ENCODE measurements at places on chromosomes 1 and 21. TPM values are rescaled to one million over a fixed set of nuclear protein-coding genes. Genes with fewer than 3 reads are reported as not detected.

Gene PLA2G4A
- 8.8 TPM for total RNA-seq

Gene G0S2
- 11.0 TPM for total RNA-seq

Gene PPOX
- total RNA-seq, result 18.2 TPM

Gene LEMD1
- total RNA-seq, result not detected

Gene ISG15
- total RNA-seq, result 31.5 TPM

Gene OR14K1
- not detected for total RNA-seq

DNA sequence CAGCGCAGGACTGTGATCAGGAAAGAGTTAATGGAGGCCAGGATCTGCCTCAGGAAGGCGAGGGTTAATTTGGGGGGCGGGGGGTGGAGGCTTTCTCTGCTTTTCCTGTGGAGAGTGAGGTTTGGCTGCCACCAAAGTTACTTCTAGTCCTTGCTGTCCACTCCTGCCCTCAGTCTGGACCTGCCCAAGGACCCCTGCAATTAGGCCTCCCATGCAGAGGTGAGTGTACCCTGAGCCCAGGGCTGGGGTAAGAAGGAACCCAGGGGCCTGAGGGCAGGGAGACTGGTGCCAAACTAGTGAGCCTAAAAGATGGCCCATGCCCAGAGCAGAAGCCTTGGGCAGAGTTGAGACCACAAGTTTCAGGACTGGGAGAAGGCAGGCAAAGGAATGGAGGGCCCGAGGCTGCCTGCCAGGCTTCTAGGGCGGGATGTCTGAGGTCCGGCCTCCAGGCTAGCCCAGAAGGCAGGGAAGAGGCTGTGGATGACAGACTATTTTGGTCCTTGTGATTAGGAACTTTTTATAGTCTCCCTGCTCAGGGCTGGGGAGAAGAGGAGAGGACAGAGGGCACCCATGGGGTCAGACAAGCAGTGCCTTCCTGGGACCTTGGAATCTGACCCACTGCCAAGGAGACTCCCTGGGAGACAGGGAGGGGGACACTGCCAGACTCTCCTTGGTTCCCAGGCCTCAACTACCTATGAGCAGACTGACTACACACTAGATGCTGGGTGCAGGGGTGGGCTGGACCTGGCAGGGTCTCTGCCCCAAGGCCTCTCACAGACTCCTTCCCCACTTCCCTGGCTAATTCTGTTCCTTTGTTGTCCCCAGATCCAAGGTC, at the start of gene FAM110D:
TSS of gene FAM110D (plus strand) at position 172 of the 835 bp plus-strand sequence. CDS start 2,213 bp downstream, outside the sequence.
- H3K4me1 ChIP-seq, result no peaks in the 10 kb centered on the region
- H3K4me3 ChIP-seq, result peak within 1 kb of the TSS; percentile 22
- no peaks in the 10 kb centered on the region for H3K36me3 ChIP-seq
- no peak for DNase-seq

- H3K4me1 ChIP-seq, result no peaks in the 10 kb centered on the region
- H3K27me3 ChIP-seq, result no peaks in the 10 kb centered on the region
- no peak for DNase-seq
- H3K4me3 ChIP-seq, result no peak overlapping the region
- H3K36me3 ChIP-seq, result no peaks in the 10 kb centered on the region
These were observed 71.6 kb downstream of the NENF start for GRCh38 chr1:212504171-212504803.

DNA sequence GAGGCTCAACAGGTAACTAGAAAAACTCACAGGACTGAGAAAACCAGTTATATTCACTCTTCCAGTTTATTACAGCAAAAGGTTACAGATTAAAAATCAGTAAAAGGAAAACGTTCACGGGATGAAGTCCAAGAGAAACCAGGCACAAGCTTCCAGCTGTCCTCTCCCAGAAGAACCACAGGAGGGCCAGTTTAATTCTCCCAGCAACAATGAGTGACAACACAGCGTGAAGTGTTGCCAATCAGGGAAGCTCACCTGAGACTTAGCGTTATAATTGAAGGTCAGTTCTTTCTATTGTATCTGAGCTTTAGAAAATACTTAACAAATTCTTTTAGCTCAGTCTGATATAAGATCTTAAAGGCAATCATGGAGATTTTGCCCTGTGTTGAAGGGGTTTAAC, 65.2 kb upstream of the TNR start:
- no peaks in the 10 kb centered on the region for H3K4me1 ChIP-seq
- DNase-seq, result no peak

- no peaks in the 10 kb centered on the region for H3K27me3 ChIP-seq
- no peak overlapping the region for H3K27ac ChIP-seq
- H3K4me1 ChIP-seq, result no peaks in the 10 kb centered on the region
- H3K4me3 ChIP-seq, result no peak overlapping the region
These were observed 471.8 kb upstream of the RUNX1 start for GRCh38 chr21:35520856-35521255.

DNA sequence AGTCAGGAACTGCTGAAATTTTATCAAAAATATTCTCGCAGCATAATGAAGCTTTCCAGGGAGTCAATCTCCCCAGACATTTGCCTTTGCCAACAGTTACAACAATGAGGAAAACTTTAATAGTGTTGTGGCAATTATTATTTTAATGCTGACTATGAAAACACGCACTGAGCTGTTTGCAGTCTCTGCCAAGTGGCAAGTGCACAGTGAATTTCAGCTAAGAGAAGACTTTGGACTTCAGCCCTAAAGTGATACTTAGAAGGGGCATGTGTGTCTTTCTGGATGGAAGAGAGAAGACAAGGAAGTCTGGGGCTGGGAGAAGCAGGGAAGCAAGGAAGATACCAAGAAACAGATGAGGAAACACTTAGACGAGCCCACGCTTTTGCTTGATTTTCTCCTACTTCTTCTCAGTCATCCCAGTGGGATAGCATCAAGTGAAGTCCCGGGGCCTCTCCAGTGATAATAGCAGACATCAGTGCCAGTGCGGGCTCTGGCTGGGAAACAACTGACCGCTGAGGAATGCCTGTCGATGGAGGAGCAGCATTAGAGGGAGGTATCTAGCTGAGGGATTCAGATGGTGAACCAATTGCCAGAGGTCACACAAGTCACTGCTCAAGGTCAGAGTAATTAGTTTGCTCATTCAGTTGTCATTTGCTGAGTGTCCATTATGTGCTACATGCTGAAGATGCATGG, 196.3 kb downstream of the TTLL7 start:
- no peaks in the 10 kb centered on the region for H3K27me3 ChIP-seq
- no peaks in the 10 kb centered on the region for H3K4me1 ChIP-seq
- DNase-seq, result no peak
- H3K4me3 ChIP-seq, result no peak overlapping the region
- no peak overlapping the region for H3K27ac ChIP-seq

- H3K4me3 ChIP-seq, result peak overlapping the region; percentile 15
- H3K36me3 ChIP-seq, result no peaks in the 10 kb centered on the region
- DNase-seq, result no peak
- H3K27me3 ChIP-seq, result no peaks in the 10 kb centered on the region
These were observed 7.8 kb downstream of the NUAK2 start for GRCh38 chr1:205313563-205314308.

DNA sequence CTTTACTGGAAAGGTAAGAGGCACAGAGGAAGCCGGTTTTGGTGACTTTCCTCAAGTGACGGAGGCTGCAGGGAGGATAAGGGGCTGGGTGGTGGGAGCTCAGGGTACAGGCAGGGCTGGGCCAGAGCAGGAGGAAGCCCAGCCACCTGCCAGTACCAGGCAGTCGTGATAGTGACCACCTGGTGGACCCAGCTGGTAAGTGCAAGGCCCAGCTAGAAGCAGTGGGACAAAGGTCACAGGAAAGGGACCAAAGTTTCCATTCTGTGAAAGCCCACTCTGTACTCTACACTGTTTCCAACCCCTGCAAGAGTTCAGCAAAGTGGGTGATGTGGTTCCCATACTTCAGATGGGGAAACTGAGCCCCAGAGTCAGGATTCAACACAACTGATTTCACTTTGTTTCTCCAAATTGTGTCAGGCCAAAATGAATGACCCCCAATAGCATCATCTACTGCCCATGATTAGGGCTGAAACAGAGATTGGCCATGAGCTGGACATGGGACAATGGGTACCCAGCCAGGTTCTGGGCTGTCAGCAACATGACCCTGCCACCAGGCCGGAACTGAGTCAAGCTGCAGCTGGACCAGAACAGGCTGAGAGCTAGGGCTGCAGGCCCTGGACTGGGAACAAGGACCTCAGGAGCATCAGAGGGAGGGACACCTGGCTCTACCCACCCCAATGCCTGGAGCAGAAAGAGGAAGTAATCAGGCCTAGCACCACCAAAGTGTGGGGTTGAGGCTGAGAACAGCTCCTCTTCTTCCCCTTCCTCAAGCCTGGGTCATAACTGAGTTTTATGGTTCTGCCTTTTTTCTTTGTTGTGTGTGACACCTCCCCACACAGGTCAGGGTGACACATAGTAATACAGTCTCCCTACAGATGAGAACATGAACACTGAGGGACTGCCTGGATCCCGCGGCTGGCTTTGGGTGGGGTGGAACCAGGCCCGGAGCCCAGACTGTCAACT, 50.2 kb downstream of the KCNN3 start:
- H3K27ac ChIP-seq, result no peak overlapping the region
- H3K4me1 ChIP-seq, result no peaks in the 10 kb centered on the region
- no peaks in the 10 kb centered on the region for H3K27me3 ChIP-seq

DNA sequence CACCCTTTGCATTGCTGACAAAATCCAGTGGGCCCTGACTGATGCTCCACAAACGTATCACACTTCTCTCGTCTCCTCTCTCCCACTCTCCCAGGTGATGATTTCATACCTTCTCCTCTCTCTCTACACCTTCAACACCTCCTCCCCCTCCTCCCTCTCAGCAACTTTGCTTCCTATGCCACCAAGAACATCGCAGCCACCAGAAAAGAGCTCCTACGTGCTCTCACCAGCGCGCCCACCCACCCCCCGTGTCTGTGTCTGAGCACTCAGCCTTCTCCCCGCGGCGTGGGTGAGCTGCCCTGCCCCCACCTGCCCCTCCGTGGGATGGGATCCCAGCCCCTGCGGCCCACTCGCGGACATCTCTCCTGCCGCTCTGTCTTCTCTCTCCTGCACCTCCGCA, 55.1 kb upstream of the COX20 start:
- no peak overlapping the region for H3K27ac ChIP-seq
- H3K4me3 ChIP-seq, result no peak overlapping the region
- H3K27me3 ChIP-seq, result no peaks in the 10 kb centered on the region

GRCh38 chr1:21270086-21270689, 20.1 kb downstream of the ECE1 start:
- no peak for DNase-seq
- no peaks in the 10 kb centered on the region for H3K27me3 ChIP-seq
- H3K27ac ChIP-seq, result peak overlapping the region; percentile 61

GRCh38 chr1:54556110-54556509, 8.1 kb downstream of the ACOT11 start:
- no peaks in the 10 kb centered on the region for H3K27me3 ChIP-seq
- no peaks in the 10 kb centered on the region for H3K36me3 ChIP-seq
- no peak overlapping the region for H3K27ac ChIP-seq
- H3K4me1 ChIP-seq, result peaks cover 14% of the 10 kb centered on the region

GRCh38 chr1:228379666-228380065, 27.0 kb downstream of the TRIM11 start:
- H3K4me1 ChIP-seq, result peaks cover 7% of the 10 kb centered on the region
- no peak for DNase-seq
- H3K27me3 ChIP-seq, result no peaks in the 10 kb centered on the region
- no peaks in the 10 kb centered on the region for H3K36me3 ChIP-seq
- no peak overlapping the region for H3K4me3 ChIP-seq

DNA sequence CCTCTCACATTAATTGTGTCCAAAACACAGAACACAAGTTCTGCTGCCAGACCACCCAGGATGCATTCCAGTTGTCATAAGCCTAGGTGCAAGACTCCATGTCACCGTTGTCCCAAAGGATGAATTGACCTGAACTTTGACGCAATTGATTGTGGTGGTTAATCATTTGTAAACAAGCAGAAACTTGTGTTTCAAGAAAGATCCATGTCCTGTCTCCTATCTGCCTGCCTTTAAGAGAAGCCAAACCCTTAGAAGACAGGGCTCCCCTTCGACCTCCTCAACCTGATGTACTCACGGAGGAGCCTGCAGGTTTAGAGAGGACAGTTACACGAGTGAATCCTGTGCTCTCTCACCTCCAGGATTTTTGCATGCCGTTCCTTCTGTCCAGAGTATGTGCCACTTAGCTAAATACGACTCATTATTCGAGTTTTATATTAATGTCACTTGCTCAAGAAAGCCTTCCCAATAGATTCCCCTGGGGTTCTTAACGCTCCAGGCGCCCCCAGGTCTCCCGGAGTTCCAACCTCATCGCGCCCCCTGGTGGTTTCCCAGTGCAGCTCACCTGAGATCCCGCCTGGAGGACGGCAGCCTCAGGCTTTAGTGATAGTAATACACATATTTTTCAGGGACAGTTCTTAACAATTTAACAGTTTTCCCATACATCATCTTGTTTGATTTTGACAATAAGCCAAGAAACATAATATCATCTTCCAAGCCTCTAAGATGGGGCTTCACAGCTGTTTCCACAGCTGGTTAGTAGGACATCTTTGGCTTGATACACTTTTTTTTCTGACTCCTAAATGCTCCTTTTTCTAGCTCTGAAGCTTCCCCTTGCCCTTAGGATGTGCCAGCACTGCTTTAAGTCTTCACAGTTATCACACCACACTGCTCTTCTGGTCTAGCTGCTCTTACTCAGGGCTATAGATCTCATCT, 2.4 kb upstream of the C8B start:
- no peak overlapping the region for H3K4me3 ChIP-seq
- H3K27ac ChIP-seq, result no peak overlapping the region
- H3K36me3 ChIP-seq, result no peaks in the 10 kb centered on the region
- no peaks in the 10 kb centered on the region for H3K27me3 ChIP-seq
- H3K4me1 ChIP-seq, result no peaks in the 10 kb centered on the region
- DNase-seq, result no peak

- H3K27ac ChIP-seq, result no peak overlapping the region
- no peak for DNase-seq
- H3K27me3 ChIP-seq, result no peaks in the 10 kb centered on the region
- peaks cover 4% of the 10 kb centered on the region for H3K36me3 ChIP-seq
These were observed 47.9 kb downstream of the ASH1L start for GRCh38 chr1:155514582-155515187.

DNA sequence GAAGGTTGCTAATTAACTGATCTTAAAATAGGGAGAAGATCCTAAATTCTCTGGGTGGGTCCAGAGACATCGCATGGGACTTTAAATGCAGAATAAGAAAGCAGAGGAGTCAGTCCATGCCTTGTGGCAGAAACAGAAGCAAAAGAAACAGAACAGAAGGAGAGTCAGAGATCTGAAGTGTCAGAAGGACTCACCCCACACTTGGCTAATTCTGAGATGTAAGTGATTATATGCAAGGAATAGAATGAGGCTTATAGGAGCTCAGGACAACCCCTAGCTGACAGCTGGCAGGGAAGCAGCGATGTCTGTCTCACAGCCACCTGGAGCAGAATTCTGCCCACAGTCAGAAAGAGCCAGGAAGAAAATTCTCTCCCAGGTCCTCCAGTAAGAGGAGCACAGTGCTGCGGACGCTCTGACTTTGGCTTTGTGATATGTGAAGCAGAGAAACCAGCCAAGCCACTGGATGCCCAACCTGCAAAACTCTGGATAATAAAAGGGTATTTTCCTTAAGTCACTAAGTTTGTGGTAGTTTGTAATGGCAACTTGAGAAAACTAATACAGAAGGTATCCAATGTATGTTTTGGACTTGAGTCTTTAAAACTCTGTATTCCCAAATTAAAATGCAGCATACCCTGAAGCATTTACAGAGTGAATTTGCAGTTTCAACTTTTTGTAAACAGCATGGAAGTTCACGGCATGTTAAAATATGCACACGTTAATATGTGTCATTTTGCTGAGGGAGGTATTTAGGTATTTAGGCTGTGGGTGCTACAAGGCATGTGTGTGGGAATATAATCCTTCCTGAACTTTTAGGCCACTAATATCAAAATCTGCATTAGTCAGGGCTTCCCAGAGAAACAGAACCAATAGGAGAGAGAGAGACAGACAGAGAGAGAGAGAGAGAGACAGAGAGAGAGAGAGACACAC, 388.5 kb downstream of the PCP4 start:
- no peaks in the 10 kb centered on the region for H3K36me3 ChIP-seq
- no peak overlapping the region for H3K27ac ChIP-seq
- DNase-seq, result no peak
- no peaks in the 10 kb centered on the region for H3K4me1 ChIP-seq

All from thoracic aorta (tissue), 2 donors.